HT-29 (cell line): ENCODE measurements at places on chromosomes 11 and 22. TPM values are rescaled to one million over a fixed set of nuclear protein-coding genes. Genes with fewer than 3 reads are reported as not detected.
A peak's percentile ranks its signal among the peaks of the same experiment; 100 is the strongest.

Gene IL17REL
- 0.03 and 0.13 TPM in 2 replicates for total RNA-seq

Gene APLNR
- not detected in 2 replicates for total RNA-seq

Gene MUC5B
- total RNA-seq, result 0.10 and 4.3 TPM in 2 replicates

Gene MAJIN
- not detected in 2 replicates for total RNA-seq

Gene TREH
- total RNA-seq, result 0.05 TPM in 1 of 2 replicates, not detected in the other

Gene SNX15
- total RNA-seq, result 26.5 and 36.1 TPM in 2 replicates

Gene KRTAP5-10
- total RNA-seq, result not detected in 2 replicates

Gene FAM111B
- total RNA-seq, result 19.5 and 21.0 TPM in 2 replicates

- no peak for DNase-seq
Observed at GRCh38 chr11:120061761-120062560, 76.0 kb downstream of the TRIM29 start.

GRCh38 chr11:121887976-121888557 lies 227.9 kb downstream of the BLID start:
- no peak for DNase-seq

DNA sequence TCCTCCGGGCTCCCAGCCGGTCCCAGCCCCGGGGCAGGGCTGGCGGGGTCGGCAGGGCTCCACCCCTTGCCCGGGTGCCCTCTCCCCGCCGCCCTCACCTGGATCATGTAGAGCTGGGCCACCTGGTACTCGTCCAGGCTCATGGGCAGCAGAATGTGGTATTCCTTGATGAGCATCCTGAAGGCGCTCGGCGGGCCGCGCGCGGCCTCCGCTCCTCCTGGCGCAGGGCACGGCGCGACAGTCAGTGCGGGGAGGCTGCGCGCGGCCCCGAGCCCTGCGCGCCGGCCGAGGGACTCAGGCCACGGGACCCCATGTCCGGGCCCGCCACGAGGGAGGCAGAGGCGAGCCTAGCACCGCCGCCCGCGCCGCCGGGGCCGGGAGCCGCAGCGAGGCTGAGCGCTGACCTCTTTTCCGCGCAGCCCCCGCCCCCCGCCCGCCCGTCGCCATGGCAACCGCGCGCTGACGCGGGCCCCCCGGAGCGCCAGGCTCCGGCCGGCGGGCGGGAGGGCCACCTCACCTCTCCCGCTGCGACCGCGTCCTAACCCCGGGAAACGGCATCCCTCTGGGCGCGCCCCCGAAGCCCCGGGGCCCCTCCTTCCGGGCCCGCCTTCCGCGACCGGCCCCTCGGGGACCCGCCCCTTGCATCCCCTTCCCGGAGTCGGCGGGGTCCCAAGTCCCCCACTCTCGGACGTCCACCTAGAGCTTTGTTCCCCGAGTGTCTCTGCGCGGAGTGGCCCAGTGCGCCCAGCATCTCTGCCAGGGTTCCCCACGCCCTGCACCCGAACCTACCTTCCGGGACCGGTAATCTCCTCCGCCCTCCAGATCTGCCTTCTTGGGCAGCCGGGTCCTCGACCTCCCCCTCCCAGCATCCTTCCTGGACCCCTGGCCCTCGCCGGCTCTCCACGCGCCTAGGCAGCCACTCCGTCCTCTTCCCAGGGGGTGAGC lies 886 bp downstream of the PITPNM1 start:
- DNase-seq, result peak; percentile 21

DNA sequence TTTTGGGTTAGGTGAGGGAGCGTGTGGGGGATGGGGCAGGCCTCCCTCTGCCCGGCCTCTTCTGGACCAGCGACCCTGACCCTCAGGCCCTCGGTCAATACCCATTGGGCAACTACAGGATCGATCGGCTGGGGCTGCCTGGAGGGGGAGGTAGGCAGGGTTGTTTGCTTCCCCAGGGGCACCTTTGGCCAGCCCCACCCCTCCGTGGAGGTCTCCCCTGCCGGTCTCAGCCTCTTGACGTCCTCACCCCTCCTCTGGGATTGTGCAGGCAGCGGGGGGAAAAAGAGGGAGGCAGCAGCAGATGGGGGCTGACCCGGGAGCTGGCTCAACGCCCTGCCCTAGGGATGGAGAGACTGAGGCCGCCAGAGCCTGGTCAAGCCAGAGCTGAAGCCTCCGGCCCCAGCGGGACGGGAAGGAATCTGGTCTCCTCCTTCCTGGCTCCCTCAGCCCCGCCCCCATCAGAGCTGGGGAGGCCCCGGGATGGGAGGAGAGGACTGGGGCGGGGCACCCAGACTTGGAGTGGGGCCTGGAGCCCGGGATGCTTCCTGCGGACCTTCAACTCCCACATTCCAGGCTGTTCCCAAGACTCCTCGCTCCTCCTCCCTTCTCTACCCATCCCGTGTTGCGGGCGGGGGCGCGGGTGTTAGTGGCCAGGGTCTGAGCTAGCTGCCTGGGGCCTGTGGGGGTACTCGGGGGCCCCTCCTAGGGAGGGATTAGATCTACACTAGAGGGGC lies 14.4 kb upstream of the CDC42EP1 start:
- peak; percentile 74 for DNase-seq

DNA sequence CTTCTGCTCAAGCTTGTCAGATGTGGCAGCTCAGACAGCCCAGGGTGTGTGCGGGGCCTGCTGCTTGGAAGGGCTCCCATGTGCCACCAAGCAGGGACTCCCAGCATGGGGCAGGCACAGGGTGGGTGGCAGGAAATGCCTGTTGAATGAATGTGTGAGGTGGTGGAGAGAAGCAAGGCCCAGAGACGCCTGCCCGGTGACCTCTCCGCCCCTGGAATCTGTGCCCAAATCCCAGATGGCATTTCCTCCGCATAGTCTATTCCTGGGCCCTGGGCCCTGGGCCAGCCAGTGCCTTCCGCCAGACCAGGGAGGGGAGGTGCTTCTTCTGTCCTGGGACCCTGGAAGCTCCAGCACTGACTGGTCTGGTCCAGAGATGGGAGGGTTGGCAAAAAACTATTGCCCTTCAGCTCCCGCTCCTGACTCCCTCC lies 3.7 kb downstream of the CST6 start:
- no peak for DNase-seq

- DNase-seq, result no peak
Observed at GRCh38 chr11:33885338-33886005, 6.4 kb downstream of the LMO2 start.

DNA sequence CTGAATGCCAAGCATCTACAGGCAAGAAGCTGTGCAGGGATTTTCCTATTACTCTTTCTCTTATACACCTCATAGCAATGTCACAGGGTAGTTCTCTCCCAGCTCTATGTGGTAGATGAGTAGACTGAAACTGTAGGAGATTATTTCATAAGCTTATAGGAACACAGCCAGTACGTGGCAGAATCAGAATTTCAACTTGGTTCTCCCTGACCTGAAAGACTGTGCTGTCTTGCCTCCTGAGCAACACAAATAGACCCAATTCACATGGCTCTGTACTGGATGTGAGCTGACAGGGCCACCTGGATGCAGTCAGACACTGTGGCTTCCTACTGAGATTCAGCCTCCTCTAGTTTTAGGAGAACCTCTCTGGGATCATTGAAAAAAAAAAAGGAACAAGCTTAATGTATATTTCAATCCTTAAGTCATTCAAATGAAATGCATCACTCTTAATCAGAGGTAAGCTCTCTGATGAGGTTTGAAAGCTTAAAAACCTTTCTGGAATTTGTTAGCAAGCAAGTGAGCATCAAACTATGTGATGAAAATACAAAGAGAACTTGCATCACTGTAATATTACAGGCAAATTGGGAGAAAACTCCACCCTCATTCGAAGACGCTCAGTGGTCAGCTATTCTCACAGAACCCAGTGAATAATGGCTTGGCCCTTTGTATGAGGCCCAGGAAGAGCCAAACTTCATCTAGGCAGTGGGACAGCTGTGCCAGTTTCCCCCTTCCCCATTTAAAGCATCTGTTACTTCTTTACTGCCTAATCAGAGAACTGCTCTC lies 1039.3 kb downstream of the NTM start:
- DNase-seq, result no peak

- DNase-seq, result no peak
Observed at GRCh38 chr22:29734406-29734805, 14.6 kb downstream of the CABP7 start.

DNA sequence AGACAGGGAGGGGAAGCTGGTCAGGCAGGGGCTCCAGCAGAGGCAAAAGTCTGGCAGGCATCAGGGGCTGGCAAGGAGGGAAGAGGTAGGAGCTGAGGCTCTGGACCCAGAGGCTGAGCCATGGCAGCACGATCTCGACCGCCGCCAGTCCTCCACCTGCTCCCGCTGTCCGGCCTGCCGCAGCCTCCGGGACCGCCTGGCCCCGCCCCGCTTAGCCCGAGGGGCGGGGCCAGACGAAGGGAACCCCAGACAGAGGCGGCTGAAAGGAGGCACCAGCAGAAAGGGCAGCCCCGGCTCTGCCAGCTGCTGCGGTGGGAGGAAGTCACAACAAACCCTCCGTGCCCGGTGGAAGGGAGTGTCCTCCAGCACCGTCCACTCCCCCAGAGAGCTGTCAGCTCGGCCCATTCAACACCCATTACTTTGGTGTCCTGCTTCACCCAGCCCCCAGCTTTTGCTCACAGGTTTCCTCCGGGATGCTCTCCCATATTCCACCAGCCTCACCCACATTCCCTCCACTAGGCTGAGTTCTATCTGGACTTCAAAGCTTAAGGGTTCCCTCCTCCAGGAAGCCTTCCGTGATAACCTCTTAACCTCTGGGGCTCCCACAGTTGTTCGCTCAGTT lies at the start of gene MFNG:
MFNG (minus strand) TSS at position 161 of the 622 bp plus-strand sequence. CDS start 207 bp downstream, outside the sequence.
- DNase-seq, result peak; percentile 69

GRCh38 chr11:1201395-1202153 lies 21.3 kb upstream of the MUC5B start:
- DNase-seq, result no peak

DNA sequence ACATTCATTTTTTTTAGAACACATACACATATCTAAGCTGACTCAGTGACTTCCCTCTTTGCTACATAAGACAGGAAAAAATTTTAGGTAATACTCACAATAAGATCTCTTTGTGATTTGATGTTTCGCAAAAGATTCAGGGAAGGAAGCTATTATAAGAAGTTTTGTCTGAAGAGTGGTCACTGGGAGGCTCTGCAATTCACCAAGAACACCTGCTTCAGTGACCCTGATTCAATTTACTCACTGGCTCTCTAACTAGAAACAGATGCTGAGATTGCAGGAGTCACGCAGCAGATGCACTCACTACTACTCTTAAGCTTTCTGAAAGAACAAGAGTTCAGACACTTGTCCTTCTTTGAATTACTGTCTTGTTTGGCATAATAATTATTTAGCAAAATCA lies 193.6 kb upstream of the DDI1 start:
- no peak for DNase-seq

DNA sequence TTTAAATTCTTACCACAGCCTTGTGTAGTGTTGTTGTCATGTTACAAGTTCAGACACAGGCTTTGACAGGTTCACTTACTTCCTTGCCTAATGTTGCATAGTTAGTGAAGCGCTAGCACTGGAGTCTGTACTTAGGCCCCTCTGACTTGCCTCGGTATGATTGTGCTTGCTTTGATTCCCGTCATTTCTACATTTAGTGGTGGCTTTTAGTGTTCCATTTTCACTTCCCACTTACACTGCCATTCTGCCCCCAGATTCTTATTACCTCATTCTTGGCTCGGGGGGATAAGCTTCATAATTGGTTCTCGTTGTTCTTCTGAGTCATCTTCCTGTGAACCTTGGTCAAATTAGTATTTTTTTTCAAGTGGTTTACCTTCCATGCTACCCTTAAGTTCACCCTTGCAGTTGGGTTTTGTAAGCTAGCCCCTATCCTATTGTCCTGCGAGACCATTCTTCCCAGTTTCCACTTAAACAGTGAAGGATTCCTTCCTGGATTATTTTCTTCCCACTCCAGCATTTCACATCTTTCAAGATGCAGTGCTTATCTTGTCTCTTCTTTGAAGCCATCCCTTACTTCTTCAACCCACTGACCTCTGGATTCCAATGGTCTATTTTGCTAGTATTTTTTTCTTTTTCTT lies 68.7 kb downstream of the DDX10 start:
- no peak for DNase-seq

GRCh38 chr11:117572671-117573070 lies 224.3 kb downstream of the DSCAML1 start:
- no peak for DNase-seq

DNA sequence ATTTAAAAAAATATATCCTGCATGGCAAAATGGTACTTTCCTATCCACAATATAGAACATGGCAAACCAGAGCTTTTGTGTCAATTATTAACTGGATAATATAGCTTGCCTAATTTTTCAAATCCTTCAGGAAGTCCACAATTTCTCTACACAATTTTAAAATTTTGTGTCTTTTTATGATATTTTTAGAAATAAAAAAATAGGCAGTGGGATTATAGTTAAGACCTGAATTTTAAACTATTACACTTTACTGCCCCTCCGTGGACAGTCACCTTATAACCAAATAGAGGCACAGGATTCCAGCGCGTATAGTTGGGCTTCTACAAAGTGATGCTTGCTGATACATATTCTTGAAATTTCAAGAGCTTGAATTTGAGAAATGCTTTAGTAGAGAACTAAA lies 2.1 kb upstream of the DMC1 start:
- peak; percentile 63 for DNase-seq

DNA sequence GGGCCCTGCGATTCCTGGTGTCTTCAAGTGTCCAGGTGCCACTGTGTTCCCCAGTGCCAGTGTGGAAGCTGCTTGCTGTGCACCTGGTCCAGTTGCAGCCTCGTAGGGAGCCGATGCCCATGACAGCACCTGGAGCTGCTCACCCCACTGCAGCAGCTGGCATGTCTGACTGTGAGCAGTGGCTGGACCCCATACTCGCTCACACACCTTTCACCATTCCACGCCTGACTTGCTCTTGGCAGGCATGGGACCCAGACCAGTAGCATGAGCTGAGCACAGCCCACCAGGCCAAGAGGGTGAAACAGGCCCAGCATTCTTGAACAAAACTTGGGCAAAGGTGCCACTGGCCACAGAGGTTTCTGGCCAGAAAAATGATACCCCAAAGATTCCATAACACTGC lies 124.5 kb upstream of the THY1 start:
- DNase-seq, result no peak

GRCh38 chr22:30396871-30397655 lies at the start of gene SEC14L2:
Gene SEC14L2, plus strand, starts transcription at chr22:30397018. Its CDS starts 99 bp downstream, at chr22:30397117.
- peak; percentile 37 for DNase-seq

- no peak for DNase-seq
Observed at GRCh38 chr22:41690476-41690875, 1.8 kb upstream of the SNU13 start.

DNA sequence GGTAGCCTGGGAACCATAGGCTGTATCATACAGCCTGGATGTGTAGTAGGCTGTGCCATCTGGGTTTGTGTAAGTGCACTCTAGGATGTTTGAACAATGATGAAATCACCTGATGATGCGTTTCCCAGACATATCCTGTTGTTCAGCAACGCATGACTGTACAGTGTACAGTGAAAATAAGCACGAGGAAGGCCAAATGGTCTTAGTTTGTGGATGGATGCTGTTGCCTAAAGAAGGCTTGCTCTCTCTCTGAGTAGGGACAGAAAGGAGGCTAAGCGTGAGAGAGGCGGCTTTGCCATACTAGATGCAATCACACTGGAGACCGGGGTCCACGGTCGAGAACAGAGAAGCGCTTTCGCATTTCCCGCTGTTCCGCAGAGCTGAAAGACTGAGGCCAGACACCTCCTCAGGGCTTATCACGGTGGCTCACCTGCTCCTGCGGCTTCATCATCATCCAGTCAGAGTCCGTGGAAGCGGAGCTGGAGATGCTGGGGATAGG lies 27.6 kb upstream of the APLP2 start:
- no peak for DNase-seq
